Neural crest cell (in vitro differentiated cells): ENCODE measurements at places on chromosomes 3 and 15.

DNA sequence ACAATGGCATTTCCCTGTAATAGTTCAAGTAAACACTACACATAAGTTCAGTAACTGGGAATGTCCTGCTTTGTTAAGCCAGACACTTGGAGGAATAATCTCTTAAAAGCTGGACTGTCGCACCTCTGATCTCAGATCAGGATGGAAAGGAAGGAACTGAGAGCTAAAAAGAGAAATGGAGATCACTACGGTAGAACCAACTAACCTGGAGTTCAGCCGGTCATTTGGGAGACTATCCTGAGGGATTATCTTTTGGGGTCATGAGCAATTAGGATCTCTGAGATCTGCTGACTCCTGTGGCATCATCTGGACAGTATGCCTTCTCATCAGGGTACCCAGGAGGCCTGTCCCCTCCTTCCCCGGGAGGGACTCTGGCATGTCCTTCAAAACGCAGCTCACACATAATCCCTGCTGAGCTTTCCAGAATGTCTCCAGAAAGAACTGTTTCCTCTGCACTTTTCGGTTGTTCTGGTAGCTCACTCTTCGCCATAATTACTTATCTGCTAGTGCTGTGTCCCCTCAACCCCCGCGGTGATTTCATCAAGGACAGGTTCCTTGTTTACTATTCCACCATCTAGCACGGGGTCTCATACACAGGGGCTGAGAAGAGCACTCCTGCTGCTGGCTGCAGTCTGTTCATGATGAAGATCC is 115.6 kb downstream of the SENP2 start:
- DNase-seq = no peak

DNA sequence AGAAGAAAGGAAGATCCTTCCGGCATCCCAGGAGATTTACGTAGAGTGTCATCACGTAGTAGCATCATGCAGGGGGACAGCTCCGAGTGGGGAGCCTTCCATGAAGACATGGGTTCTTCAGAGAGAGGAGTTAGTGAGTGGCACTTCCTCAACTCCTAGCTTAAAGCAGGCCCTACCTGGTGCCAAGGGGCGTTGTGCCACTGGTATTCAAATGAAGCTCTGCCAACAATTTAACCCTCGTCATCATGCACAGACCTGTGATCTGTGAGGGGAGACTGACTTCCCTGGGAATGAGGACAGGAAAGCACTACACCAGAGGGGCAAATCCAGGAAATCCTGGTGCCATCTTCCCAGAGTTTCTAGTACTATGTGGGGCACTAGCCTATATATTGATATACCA is 59.0 kb downstream of the TMEM266 start:
- no peak for DNase-seq

DNA sequence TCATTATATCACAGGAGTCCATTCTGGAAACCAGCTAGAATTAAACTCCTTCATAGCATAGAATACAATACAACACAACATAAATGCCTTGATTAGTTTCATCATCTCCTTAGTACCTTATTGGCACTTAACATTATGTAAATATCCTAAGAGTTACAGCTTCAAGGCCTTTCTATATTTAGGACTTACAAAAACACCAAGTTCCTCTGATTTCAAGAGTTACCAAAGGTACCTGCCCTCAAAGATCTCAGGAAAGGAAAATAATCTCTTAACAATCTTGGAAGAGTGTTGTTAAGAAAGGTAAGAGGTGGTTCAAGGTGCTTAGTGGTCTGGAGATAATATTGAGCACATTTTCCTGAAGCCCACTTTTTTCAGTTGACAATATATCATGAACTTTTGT is 477.7 kb downstream of the IGSF11 start:
- no peak for DNase-seq

DNA sequence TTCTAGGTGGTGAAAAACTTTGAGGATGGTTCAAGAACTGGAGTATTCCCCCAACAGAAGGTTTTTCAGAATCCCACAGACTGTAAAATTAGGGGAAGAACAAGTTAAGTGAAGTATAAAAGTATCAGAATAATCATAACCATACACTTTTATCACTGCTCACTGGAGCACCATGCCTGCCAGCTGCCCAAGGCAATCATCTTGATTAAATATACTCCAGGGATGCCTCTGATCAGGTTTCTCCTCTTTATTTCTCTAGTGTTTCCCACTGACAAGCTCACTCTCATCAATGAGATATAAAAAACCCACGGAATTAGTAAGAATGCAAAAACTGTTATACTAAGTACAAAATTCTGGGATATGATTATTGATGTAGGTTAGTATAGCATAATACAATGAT is 108.0 kb downstream of the STAG1 start:
- no peak for DNase-seq

DNA sequence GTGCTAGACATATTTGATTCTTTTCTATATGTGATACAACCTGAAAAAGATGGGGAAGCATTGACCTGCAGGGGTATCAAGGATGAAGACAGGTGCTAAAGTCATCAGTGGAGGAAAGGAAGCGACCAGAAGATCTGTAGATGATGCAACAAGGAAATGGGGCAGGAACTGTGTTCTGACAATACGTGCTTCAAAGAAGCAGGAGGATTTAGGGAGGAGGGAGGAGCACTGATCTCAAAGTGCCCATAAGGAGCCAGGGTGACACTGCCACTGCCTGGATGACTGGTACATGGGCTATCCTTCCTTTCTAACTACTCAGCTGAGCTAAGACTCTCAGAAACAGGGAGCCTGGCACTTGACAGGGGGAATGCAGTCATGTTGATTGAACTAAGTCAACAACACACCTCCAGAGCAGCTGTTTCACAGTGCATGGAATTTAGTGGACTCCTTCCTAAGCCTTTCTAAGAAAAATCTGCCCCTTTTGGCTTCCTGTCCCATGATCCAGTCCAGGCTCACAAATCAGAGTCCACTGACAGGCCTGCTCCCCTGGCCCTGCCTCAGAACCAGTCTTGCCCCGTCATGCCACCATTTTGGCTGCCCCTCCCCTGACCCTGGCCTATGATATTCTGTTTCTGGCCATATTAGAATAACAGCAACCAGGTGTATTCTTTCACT is 12.0 kb downstream of the LYSMD4 start:
- no peak for DNase-seq

- DNase-seq = no peak
Observed at GRCh38 chr15:39680868-39681267, 100.0 kb downstream of the THBS1 start.

- no peak for DNase-seq
Observed at GRCh38 chr15:61173899-61174689, 55.0 kb downstream of the RORA start.

DNA sequence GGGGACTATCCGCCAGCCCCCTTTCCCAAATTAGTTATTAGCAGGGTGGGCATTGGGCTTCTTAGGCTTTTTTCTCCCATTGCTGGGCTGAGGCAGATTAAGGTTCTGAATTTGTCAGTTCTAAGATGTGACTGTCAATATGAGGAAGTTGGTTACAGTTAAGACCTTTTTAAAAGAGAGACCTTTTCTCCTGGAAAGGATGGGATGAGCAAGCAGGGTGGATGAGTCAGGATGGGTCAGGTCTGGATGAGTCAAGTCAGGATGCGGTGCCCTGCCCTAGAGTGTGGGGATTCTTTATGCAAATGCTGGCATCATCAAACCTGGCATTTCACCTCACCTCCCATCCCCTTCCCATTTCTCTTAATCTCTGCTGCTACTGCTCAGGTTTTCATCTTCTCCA is 1.9 kb downstream of the AEN start:
- no peak for DNase-seq

DNA sequence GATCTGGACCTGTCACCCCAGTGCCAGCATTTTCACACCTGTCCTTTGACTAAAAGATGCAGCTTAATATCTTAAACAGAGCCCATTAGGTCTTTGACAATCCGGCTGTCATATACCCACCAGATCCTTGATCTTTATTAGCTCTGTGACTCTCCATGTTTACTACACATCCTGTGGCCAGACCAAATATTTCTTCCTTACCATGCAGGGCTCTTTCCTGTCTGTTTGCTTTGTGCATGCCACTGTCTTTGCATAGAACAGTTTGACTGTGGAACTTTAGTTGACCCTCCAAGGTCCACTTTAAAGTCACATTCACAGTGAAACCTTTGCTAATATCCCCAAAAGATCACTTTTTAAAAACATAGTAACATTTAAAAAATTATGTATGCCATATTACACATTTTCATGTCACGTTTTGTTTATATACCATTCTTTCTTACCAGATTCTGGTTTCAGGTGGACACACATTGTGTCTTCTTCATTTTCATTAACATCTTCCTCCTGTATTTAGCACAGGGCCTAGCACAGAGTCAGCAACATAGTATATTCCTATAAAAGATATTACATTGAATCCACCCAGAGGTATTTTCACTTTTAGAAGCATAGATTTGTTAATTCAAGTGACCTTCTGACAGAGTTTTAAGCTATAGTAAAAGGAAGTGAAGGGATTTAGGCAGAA is 95.8 kb downstream of the RAP2B start:
- DNase-seq = no peak

- no peak for DNase-seq
Observed at GRCh38 chr3:59566481-59566975, 516.7 kb upstream of the CFAP20DC start.

DNA sequence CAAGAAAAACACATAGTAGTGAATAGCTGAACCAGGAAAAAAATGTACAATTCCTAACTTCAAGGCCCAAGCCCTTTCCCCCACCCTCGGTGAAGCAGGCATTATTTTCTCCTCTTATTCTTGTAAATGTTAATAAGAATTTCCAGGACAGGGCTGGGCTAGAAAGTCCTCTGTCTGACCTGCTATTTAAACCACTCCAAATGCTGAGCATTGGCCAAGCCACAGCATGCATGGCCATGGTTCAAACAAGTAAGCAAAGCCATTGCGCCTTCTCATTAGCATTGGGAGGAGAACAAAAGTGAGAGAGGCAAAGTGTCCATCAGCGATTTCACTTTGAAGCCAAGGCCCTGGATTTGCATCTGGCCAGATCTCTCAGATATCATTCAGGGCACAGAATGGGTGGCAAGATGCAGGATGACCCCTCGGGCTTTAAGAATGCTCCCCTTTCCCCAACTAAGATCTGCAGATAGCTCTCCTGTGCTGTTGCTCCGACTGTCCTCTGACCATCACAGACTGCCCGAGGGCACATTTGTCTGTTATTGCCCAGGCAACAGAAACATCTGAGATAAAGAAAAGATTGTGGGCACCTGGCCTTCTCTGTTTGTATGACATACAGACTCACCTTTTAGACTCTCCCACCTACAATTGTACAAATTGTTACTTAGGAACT is 46.3 kb downstream of the CEMIP start:
- DNase-seq = no peak

- no peak for DNase-seq
Observed at GRCh38 chr15:57223887-57224286, 152.4 kb upstream of the CGNL1 start.

- no peak for DNase-seq
Observed at GRCh38 chr15:99732751-99733267, 428 bp downstream of the LYSMD4 start.

DNA sequence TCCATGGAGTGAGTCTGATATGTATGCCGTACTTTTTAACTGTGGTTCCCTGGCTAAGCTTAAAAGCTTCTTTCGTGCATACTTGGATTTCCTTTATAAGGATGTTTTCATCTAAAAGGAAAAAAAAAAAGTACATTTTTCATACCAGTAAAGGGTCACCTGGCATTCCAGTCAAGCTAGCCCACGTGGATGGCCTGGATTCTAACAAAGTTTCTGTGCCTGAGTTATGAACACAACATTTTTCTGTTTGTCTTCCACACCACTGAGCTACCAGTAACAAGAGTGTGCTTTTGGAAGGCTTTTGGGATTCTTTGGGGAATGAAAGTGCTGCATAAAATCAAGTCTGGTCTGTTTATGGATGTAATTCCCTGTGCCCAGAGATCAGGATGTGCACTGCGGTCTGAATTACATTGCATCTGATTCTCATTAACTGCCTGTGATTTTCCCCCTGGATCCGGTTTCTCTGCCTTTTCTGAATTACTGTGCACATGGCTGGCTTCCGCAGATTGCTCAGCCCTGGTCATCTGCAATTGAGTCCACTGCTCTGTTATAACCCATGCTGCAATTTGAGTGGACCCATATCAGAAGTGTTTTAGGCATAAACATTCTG is 38.2 kb upstream of the MAGI1 start:
- no peak for DNase-seq
